Stimulated activated CD4-positive, alpha-beta T cell treated with anti-CD3 and anti-CD28 coated beads, Interleukin-15, amount 100 ng/mL, for 48 hours (primary cell): ENCODE measurements at places on chromosomes 2 and 18.
A peak's percentile ranks its signal among the peaks of the same experiment; 100 is the strongest.

GRCh38 chr18:55340998-55341397 is 247.0 kb downstream of the TCF4 start:
- no peak for DNase-seq

DNA sequence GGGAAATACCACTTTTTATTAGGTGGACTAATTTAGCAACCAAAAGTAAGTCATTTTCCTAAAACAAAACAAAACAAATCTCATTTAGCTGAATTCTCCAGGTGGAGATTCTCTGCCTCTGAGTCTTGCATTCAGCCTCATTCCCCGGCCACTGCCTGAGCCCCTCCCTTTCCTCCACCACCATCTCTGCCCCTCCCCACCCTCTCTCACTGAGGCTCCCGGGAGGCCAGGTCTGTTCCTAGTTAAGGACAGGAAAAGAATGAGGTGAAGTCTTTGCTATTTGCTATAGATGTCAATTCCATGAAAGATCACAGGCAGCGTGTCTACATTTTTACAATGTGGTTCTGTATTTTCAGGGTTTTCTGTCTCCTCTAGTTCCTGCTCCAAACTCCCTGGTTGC is 83.0 kb upstream of the SOX11 start:
- no peak for DNase-seq

DNA sequence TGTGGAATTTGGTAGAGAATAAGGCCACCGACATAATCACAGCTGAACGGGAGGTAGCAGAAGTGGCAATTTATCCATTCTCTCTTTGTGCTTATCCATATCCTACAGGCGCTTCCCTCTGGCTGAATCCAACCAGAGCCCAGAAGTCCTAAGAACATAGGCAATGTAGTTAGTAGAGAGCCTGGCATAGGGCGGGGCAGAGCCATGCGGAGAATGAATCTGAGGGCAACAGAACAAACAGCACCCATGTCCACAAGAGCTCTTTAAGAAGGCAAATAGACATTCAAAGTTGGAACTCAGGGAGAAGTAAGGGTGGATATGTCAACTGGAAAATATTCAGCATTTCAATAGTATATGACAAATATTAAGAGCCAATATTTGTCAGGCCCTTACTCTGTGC is 305.9 kb upstream of the VWC2L start:
- DNase-seq, result no peak

DNA sequence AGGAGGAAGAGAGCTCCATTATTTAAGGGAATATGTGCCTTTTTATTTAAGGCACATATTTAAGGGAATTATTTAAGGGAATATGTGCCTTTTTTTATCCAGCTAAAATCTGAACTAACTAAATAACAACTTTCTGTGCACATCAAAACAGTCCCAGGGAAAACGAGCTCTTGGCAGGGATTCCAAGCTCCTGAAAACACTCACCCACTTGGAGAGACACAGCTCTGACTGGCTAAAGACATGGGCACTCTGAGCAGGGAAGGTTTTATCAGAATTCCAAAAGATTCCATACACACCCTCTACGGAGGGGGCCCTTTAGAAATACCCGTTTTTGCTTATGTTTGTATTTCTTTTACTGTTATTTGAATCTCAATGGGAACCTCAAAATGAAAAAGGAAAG is 181.0 kb downstream of the ZNF516 start:
- DNase-seq, result no peak

- no peak for DNase-seq
These were observed 1.2 kb downstream of the PTPN4 start for GRCh38 chr2:119760956-119761275.

DNA sequence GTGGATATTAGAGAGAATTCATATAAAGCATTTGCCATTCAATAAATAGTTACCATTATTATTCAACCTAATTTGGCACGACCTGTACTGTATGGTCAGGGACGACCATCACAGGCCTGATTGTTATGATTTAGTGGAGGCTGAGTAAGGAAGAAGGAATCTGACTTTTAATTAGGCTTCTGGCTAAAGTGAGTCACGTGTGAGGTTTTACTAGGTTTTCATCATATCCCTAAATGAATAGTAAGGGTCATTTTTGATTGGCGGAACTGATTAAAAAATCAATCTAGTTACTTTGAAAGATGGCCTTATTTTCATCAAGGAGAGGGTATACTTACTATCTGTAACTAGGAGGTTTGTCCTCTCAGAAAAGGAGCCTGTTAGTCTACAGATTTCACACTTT is 143.4 kb downstream of the ADCYAP1 start:
- no peak for DNase-seq

GRCh38 chr2:134926231-134926931 is 7.8 kb downstream of the CCNT2 start:
- no peak for DNase-seq

DNA sequence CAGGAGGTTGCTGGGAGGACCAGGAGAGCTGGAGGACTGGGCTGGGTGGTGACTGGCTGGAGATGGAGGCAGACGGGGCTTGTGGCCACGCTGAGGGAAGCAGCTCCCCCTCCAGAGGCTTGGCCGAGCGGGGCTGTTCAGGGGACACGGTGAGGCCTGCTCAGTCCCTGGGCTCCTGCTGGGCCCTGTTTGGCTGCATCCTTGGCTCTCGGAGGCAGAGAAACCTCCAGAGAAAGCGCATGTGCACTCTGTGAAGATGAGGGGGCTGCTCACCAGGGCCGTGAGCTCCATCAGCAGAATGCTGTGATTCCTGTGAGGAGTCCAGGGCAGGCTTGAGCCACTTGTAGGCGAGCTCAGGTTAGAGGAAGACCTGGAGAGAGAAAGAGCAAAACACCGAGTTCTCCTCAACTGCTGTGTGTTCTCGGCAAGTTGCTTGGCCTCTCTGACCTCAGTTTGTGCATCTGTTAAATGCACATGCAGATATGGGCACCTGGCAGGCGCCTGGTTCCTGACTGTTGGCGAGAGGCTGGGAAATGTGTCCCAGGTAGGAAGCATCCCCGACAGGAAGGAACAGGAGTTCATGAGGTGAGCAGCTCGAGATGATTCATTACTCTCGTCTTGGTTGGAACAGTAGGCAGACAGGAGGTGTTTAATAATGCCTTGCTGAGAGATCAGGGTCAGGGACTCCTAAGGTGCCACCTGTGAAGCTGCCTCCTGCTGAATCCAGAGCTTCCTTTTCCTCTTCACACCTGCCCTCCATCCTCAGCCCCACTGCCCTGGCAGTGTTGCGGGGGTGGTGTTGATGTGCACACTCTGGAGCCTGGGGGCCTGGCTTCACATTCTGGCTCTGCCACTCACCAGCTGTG is 941 bp downstream of the ZAP70 start:
- no peak for DNase-seq

DNA sequence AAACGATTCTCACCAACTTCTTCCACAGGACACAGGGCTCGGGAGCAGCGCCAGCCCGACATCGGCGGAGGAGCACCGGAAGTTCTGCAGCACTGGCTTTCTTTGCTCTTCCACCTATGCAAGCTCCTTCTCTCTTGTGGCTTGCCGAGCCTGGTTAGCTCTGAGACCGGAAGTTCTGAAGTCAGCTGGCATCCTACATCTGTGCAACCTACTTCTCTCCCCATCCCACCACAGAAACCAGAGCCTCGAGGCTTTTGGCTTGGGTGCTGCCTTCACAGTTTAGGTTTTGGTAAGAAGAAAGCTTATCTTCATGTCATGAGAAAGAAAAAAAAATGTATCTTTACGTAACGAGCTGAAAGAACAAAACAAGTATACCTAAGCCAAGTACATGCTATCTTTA is 111.7 kb downstream of the ANKRD44 start:
- peak; percentile 82 for DNase-seq

GRCh38 chr2:60602828-60603532 is 49.5 kb upstream of the BCL11A start:
- DNase-seq, result no peak

GRCh38 chr18:42915299-42915698 is 200.2 kb downstream of the RIT2 start:
- DNase-seq, result no peak

- DNase-seq, result no peak
These were observed 27.3 kb downstream of the LPIN2 start for GRCh38 chr18:2985628-2986027.

DNA sequence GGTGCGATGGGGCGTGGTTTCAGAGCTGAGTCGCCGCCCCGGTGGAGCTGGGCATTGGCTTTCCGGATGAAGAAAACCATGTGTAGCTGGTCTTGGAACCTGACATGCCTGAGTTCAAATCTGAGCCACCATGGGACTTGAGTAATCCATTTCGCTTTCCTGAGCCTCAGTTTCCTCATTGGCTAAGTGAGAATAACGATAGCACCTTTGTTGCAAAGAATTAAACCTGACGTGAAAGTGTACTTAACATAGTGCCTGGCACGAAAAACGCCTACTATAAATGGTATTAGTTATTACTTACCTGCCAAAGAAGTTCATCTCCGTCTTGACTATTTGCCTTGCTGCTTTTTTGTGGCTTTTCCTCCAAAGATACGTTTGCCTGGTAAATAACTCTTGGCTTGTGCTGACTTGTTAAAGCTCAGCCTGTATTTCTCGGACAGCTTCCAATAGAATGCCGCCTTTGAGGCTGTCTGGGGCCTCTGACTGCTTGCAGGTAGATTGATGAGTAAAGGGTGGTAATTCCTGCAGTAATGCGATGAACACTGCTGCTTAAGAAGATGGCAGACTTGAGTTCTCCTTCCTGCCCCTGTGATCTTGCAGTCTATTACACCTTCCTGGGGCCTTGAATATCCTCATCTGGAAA is 1.3 kb downstream of the CDCA7 start:
- no peak for DNase-seq

DNA sequence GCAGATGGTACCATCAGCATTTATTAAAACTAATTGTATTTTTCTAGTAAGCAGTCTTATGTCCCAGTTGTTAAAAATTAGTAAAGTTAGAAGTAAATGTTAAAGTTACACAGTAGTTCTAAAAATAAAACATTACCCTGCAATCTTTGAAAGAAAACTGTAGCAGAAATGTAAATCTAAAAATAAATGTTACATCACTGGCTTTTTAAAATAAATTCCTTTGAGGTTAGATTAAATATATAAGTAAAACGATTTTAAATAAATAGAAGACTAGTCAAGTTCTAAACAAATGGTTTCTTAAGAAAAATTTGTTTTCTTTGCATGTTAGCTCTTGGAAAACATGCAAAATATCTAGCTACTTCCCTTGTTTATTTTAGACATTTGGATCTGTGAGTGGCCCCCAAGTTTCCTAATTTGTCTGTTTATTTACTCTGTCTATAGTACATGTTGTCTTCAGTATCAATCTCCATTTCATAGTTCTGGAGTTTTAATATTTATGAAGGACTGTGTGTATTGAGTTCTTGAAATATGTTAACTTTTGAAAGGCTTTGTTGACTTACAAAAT is 58.2 kb downstream of the GLS start:
- no peak for DNase-seq

DNA sequence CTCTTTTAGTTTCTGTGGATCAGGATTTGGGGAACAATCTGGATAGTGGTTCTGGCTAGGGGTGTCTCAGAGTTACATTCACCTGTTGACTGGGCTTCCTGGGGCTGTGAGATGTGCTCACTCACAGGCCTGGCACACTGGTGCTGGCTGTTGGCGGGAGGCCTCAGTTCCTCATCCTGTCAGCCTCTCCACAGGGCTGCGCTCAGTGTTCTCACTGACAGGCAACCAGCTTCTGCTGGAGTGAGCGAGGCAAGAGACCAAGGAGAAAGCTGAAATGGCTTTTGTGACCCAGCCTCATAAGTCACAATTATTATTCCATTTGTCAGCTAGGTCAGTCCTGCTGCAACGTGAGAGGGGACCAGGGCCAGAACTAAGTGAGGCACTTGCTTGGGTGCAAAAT is 180.6 kb upstream of the GLI2 start:
- DNase-seq, result no peak

- no peak for DNase-seq
These were observed 227.9 kb downstream of the GBX2 start for GRCh38 chr2:235940330-235940729.

GRCh38 chr2:56013475-56013874 is 89.9 kb upstream of the EFEMP1 start:
- DNase-seq, result no peak

DNA sequence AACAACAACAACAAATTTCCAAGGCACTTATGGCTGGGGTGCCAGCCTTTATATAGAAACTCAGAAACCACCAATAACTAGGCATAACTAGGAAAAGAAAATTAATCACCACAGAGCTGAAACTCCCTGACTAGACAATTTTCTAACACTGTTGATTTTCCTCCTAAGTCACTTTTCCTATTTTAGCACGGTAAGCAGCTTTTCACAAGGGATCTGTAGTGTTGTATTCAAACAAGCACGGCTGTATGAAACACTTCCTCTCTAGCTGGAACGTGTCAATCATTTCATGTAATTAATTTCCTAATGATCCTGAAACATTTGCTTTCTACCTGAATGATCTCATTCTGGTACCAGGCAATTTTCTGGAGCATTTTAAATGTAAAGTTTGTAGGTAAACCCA is 645.0 kb downstream of the IRS1 start:
- DNase-seq, result no peak

- DNase-seq, result no peak
These were observed 58.2 kb upstream of the MEX3C start for GRCh38 chr18:51255693-51256092.

DNA sequence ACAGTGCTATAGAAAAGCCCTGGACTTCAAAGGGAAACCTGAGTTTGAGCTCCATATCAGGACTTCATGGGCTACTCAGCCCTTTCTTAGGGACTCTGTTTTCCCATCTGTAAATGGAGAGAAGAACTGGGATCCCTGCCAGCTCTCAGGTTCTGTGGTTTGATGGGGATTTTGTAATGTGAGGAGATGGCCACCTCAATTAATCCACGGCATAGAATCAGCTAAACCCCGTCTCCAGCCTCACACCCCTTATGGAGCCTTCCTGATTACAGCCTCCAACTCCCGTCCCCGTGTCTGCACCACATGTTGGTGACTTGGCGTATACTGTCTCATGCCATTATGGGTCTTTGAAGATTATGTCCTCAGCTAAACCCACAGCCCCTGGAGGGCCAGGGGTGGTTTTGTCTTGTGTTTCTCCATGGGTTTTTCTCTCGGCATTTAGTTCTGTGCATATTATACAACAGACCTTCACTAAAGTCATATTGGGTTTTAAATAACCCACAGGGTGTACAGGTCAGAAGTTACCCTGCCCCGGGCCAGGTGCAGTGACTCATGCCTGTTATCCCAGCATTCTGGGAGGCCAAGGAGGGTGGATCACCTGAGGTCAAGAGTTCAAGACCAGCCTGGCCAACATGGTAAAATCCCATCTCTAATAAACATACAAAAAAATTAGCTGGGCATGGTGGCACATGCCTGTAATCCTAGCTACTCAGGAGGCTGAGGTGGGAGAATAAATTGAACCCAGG is 63.8 kb upstream of the PPP1CB start:
- no peak for DNase-seq

DNA sequence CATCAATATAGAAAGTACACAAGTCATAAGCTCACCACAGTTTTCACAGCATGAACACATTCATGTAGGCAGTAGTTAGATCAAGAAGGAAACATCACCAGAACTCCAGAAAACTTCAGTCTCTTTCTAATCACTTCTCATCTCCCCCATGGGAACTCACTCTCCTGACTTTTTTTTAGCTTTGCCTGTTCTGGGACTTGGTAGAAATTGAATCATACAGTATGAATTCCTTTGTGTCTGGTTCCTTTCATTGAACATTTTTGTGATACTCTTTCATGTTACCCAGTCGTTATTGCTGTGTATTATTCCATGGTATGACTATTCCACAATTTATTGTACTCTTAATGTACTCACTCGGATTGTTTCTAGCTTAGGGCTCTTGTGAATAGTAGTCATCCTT is 160.2 kb downstream of the TAF4B start:
- DNase-seq, result no peak
